Neural cell (in vitro differentiated cells): ENCODE measurements at places on chromosomes 11 and 22. TPM values are rescaled to one million over a fixed set of nuclear protein-coding genes. Genes with fewer than 3 reads are reported as not detected.

SLC5A4 gene
- polyA plus RNA-seq: not detected in 2 replicates

RDX gene
- 30.5 and 39.0 TPM in 2 replicates for polyA plus RNA-seq

APOL4 gene
- polyA plus RNA-seq: not detected in 2 replicates

RAG1 gene
- 0.12 and 0.16 TPM in 2 replicates for polyA plus RNA-seq

FIBIN gene
- not detected in 2 replicates for polyA plus RNA-seq

ZC3H12C gene
- polyA plus RNA-seq: 15.1 and 16.6 TPM in 2 replicates

DRD4 gene
- polyA plus RNA-seq: 0.86 TPM in 1 of 2 replicates, not detected in the other

CDC45 gene
- polyA plus RNA-seq: 1.5 and 3.2 TPM in 2 replicates

PYGM gene
- 0.14 and 0.43 TPM in 2 replicates for polyA plus RNA-seq

MRGPRX2 gene
- not detected in 2 replicates for polyA plus RNA-seq

GRAP2 gene
- 0.30 TPM in 1 of 2 replicates, not detected in the other for polyA plus RNA-seq

FOXRED2 gene
- polyA plus RNA-seq: 7.9 and 9.6 TPM in 2 replicates

SMIM35 gene
- 0.12 TPM in 1 of 2 replicates, not detected in the other for polyA plus RNA-seq

OR8B12 gene
- not detected in 2 replicates for polyA plus RNA-seq

NAV2 gene
- 3.0 and 3.5 TPM in 2 replicates for polyA plus RNA-seq

ASPHD2 gene
- 16.7 and 18.7 TPM in 2 replicates for polyA plus RNA-seq

CHRNA10 gene
- 1.8 and 4.9 TPM in 2 replicates for polyA plus RNA-seq

SEPTIN5 gene
- 166 and 170 TPM in 2 replicates for polyA plus RNA-seq

KCNQ1OT1 gene
- polyA plus RNA-seq: 0.12 and 0.32 TPM in 2 replicates

MRGPRF gene
- not detected in 2 replicates for polyA plus RNA-seq

HPS4 gene
- polyA plus RNA-seq: 51.9 and 54.1 TPM in 2 replicates

KCNJ1 gene
- 0.22 and 0.40 TPM in 2 replicates for polyA plus RNA-seq

TRMT112 gene
- 278 and 335 TPM in 2 replicates for polyA plus RNA-seq

B3GAT3 gene
- polyA plus RNA-seq: 102 and 127 TPM in 2 replicates

PVALB gene
- not detected in 2 replicates for polyA plus RNA-seq

TMPRSS5 gene
- 1.3 and 2.6 TPM in 2 replicates for polyA plus RNA-seq

CASTOR1 gene
- polyA plus RNA-seq: 2.2 and 8.5 TPM in 2 replicates

KCTD14 gene
- 0.32 and 2.0 TPM in 2 replicates for polyA plus RNA-seq

CCDC87 gene
- 0.48 TPM in 1 of 2 replicates, not detected in the other for polyA plus RNA-seq

IFTAP gene
- 58.1 and 71.9 TPM in 2 replicates for polyA plus RNA-seq

KRTAP5-11 gene
- polyA plus RNA-seq: not detected in 2 replicates

MGAT3 gene
- 29.1 and 36.2 TPM in 2 replicates for polyA plus RNA-seq

TTC17 gene
- polyA plus RNA-seq: 122 and 133 TPM in 2 replicates

OR5B21 gene
- polyA plus RNA-seq: not detected in 2 replicates

PANX3 gene
- not detected in 2 replicates for polyA plus RNA-seq

OR4C11 gene
- not detected in 2 replicates for polyA plus RNA-seq

OR4D9 gene
- not detected in 2 replicates for polyA plus RNA-seq

CNGA4 gene
- not detected in 2 replicates for polyA plus RNA-seq

PDE3B gene
- 13.1 and 13.8 TPM in 2 replicates for polyA plus RNA-seq

ZDHHC8 gene
- 4.5 and 11.4 TPM in 2 replicates for polyA plus RNA-seq

CARD10 gene
- polyA plus RNA-seq: 0.36 TPM in 1 of 2 replicates, not detected in the other

OR52A1 gene
- polyA plus RNA-seq: not detected in 2 replicates

RIMBP3C gene
- 0.07 TPM in 1 of 2 replicates, not detected in the other for polyA plus RNA-seq

CNIH2 gene
- 47.9 and 54.5 TPM in 2 replicates for polyA plus RNA-seq

SLC5A12 gene
- not detected in 2 replicates for polyA plus RNA-seq

ADM2 gene
- not detected in 2 replicates for polyA plus RNA-seq

TENM4 gene
- polyA plus RNA-seq: 16.8 and 24.8 TPM in 2 replicates

CD6 gene
- polyA plus RNA-seq: not detected in 2 replicates
